ENCODE measurements at places on chromosomes 1 and 21.

- DNase-seq = no peak
These were observed 54.2 kb upstream of the SSBP3 start for GRCh38 chr1:54460351-54460750.

- DNase-seq = no peak
These were observed 69.0 kb downstream of the CD34 start for GRCh38 chr1:207841901-207842300.

DNA sequence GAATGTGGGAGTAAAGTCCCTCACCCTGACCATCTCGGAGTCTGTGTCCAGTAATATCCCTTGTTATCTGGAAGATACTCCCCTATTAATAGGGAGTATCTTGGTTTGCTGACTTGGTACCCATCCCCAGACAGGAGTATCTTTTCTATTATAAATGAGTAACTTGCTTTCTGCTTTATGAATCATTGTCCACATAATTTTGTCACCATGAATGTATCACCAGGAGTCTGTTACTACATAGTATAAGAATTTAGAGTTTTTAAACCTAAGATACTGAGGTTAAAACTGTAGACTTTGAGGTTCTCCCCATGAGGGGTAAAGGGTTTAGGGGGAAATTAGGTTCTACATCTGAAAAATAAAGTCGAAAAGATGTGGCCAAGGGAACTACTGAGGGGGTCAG is 175.6 kb downstream of the FCRL5 start:
- no peak for DNase-seq

GRCh38 chr1:214500340-214501055 is 50.9 kb downstream of the PTPN14 start:
- no peak for DNase-seq

GRCh38 chr21:33247599-33247998 is 17.9 kb downstream of the IFNAR2 start:
- DNase-seq = no peak

DNA sequence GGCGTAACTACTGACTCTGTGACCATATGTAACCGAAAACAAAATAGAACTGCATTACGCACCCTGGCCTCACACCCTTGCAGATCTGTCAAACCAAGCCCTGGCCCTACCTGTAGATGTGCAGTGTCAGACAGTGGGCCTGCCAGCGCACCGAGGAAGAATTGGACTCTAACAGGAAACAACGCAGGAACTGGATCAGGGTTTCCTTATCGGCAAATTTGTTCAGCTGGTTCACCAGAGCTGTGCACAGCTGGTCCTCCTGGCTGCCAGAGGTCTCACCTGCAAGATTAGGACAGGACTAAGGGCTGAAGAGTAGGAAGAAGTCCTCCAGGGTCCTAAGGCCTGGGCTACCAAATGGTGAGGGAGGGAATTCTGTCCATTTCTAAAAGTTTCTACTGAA is 90.0 kb downstream of the UBR4 start:
- no peak for DNase-seq

DNA sequence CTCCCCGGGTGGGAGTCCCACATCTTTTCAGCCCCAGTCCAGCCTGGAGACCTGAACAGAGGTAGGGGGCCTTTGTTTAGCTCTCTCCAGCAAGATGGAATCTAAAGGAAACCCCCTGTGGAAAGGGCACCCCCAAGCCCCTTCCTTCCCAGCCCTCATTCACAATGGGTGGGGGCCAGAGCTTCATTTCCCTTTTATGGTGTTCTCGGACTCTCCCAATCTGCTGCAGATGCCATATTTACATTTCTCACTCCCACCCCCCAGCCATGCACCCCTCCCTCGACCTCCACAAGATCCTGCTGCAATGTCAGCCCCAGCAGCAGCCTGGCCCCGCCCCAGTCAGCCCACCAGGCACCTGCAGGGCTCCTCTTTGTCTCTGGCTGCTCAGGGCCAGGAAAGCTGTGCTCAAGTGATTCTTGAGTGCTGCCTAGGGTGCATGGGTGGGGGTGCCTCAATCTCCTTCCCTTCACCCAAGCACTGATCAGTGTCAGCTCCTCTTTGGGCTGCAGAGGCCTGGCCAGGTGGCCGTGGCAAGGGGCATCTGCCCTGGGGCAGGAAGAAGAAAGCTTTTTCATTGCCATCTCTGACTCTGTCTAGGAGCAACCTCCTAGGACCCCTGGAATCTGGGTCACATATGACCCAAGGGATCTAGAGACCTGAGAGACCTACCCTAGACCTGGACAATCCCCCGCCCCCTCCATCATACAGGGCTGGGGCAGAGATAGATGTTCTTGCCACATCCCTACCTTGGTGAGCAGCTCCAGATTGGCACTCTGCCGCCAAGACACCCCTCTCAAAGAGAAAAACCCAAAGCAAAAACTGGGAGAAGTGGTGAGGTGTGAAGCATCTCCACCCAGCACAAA is 1.7 kb downstream of the KIF21B start:
- no peak for DNase-seq

- no peak for DNase-seq
These were observed 31.4 kb downstream of the CLCA1 start for GRCh38 chr1:86499987-86500593.

- no peak for DNase-seq
These were observed 208.2 kb upstream of the KIAA0040 start for GRCh38 chr1:175400766-175401165.

GRCh38 chr1:118184739-118185083 is 317 bp downstream of the SPAG17 start:
- no peak for DNase-seq

DNA sequence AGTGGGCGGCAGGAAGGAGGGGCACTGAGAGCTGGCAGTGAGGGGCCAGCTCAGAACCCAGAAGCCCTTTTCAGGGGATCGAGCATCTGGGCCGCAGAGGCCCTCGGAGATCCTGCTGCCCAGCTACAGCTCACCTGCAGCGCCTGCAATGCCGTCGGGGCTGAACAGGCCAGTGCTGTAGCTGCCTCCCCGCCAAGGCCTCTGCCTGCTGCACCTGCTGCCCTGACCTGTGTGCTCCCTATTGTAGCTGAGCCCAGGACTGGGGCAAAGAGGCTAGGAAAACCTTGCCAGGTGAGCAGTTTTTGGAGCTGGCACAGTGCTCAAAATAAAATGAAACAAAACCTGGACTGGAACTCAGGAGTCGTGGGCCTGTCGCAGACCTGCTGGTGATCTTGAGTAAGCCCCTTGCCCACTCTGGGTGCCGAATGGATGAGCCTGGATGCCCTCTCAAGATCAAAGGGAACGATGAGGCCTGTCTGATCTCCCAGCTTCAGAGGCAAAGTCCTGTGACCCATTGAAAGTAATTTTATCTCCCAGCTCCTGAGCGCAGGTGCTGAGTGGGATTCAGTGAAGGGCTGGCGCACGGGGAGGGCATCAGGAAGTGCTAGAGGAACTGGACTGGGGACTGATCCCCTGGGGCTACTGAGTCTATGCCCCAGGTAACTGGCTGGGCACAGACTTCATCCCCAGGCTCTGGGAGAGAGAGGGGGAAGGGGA is 154.6 kb downstream of the FOXD2 start:
- no peak for DNase-seq
